ENCODE measurements at places on chromosomes 5 and 9.

- no peak for ATAC-seq
Observed at GRCh38 chr9:36093384-36093783, 43.1 kb upstream of the GLIPR2 start.

DNA sequence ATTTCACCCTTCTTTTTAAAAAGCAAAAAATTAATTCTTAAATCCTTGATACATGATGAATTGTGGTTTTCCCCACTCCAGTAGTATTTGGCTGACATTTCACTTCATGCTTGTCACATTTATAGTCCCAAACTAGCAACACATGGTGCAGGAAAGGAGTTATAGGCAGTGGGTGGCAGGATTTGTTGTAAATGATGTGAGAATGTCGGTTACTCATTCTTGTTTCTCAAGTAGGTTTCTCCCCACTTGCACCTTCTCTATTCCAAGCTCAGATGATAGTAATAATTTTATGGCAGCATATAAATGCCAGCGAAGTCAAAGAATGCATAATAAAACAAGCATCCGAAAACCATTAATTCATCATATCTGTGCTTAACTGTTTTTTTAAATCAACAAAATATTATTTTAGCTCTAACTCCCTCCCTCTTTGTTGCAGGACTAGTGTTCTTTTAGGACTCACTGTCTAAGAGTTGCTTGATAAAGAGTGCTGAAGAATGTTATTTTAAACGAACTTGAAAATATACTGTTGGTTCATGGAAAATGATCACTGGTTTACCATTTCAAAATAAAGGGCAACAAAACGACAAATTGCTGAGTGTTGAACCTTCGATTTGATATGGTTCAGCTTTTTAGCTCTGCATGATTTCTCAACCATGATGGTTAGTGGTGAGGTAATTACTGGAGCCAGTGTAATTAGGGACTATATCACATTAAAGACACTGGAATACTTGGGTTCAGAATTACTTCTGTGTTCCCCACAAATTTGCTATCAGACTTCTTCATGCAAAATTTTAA is 88.1 kb upstream of the ADAMTSL1 start:
- no peak for ATAC-seq

DNA sequence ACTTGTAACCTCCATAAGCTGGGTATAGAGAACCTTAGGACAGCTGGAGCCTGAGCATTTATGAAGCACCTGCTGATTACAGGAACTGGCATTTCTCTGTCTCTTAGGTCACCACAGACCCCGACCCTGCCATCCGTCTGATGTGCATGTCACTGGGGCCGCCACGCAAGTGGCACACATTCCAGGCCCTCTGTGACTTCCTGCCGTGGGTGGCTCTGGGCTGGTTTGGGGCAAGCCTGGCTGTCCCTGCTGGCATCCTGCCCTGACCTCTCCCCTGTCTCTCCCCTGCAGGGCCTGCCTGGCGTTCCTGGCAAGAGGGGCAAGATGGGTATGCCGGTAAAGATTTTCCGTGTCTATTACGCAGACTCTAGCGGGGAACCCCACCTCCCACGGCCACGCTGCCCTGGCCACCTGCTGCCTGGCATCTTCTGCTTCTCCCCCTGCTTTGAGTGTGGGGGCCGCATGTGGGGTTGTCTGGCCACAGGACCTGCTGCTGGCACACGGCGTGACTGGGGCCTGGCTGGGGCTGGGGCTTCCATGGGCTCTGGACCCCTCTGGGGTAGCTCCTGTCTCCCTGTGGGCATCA is 55.4 kb downstream of the COL27A1 start:
- ATAC-seq, result no peak

DNA sequence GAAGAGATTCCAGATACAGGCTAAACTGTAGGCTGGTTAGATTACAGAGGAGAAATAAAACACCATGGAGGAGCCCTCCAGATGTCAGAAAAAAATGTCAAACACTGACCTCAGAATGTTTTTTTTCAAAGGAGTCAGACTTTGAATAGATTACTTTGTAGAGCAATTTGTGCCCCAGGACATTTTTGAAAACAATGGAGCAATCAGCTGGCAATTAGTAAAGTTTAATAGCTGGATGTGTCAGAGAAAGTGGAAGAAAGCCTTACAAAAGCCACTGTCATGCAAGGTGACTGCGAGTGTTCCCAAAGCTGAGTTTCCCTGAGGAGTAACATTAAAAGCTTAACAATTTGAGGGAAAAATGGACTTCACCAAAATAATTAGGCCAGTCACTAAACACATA is 417.8 kb upstream of the CTNND2 start:
- ATAC-seq, result no peak

- peak; percentile 69 for ATAC-seq
Observed at GRCh38 chr5:115460472-115460871, 84.1 kb downstream of the FEM1C start.

GRCh38 chr5:39998518-39998917 is 573.7 kb upstream of the DAB2 start:
- ATAC-seq, result no peak

DNA sequence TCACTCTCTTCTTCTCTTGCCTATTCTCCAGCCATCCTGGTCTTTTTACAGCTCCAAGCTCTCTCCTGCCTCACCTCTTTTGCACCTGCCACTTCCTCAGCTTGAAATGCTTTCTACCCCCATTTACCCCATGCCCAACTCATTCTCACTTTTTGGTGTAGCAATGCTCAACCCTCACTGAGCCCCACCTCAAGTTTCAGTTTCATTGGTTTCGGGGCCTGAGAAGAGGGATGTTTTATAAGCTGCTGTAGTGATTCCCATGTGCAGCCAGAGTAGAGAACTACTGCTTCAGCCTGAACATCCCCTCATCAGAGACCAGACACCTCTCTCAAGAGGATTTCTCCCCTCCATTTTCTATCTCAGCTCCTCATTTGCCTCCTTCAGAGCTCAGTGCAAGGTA is 45.2 kb upstream of the FYB1 start:
- ATAC-seq, result peak; percentile 45

GRCh38 chr9:125913551-125913950 is 166.4 kb downstream of the PBX3 start:
- ATAC-seq, result no peak

DNA sequence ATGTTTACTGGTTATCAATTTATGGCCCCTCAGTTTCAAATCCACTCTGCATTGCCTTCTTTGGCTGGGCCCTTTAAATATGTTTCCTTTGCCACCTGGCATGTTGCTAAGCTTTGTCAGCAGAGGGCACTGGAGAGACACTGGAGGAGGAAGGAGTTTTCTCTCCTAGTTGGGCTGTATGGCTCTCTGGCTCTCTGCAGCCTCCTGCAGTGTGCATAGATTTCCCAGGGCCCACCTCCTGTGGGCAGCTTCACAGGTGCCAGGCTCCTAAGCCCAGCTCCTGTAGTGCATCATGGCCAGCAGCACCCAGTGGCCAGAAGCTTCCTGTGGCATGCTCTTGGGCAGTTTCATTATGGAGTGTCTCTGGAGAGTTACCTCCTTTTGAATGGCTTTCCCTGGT is 23.3 kb downstream of the CAVIN4 start:
- peak; percentile 34 for ATAC-seq

DNA sequence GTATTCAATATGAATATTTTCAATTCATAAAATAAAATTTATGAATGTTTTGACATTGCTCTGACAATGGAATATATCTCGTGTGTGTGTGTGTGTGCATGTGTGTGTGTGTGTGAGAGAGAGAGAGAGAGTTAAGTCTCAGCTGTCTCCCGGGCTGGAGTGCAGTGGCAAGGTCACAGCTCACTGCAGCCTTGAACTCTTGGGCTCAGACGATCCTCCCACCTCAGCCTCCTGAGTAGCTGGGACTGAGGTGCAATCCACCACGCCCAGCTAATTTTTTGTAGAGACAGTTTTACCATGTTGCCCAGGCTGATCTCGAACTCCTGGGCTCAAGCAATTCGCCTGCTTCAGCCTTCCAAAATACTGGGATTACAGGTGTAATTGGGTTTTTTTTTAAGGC is 16.1 kb downstream of the G3BP1 start:
- ATAC-seq, result no peak

DNA sequence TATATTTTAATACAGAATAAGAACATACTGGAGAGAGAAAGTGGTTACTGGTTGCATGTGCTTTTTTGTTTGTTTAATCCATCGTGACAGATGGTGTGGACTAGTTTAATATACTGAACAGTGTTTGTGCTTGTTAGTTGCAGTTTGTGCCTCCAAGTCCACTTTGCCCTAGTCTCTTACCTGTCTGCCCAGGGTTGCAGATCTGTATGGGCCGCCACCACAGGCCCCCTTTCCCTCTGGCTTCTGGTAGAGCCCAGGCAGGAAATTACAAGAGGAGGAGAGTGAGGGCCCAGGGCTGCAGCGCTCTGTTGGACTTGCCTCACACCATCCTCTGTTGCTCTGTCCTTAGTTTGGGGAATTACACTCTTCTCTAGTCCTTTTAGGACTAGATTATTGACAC is 166.4 kb downstream of the KDM4C start:
- no peak for ATAC-seq

GRCh38 chr5:136174021-136174659 is 18.8 kb downstream of the SMIM32 start:
- no peak for ATAC-seq

GRCh38 chr9:7936996-7937395 is 137.4 kb upstream of the DMAC1 start:
- ATAC-seq, result no peak

DNA sequence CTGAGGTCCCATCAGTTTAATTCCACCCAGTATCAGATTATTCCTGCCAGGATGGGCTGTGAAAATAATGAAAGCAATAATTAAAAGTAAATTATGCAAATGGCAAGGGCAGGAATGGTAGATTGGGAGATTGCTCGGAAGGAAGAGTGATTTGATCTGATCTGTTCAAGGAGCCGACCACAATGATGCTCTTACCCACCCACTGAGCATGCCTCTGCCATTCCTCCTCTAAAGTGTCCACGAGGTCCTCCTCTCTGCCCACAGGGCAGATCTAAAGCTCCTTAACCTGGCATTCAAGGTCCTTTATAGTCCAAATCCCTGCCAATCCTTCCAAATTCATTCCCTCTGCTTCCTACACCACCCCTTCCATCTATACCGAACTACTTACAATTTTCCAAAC is 147.8 kb downstream of the TTLL11 start:
- ATAC-seq, result no peak

DNA sequence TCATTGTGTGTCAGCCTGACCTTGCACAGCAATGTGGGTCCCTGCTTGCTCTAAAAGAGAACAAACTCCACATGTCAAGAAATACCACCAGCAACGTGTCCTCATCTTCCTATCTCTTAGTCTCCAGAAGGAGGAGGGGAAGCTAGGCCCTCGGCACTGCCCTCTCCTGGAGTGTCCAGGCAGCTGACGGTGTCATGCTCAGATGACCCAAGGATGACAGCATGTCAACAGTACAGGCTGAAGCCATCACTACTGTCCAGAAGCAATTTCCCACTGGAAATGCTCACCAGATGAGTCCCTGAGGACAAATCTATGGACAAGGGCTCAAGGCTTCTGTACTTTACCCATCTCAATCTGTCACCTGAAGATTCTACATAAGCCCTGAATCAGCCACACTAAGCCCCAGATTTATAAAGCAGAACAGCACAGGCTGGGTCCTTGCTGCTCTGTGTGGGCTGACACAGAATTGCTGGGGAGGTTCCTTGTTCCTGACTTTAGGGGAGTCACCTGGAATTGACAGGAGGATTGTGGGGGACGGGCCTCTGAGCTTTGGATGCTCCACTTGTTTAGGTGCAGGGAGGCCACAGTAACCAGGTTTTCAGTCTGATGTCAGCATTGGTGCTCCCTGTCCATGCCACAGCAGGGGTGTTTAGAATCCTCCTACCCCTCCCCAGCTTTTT is 210.2 kb downstream of the DAB2IP start:
- no peak for ATAC-seq

- ATAC-seq, result no peak
Observed at GRCh38 chr9:127177231-127177630, 54.8 kb upstream of the ANGPTL2 start.

- peak; percentile 99 for ATAC-seq
Observed at GRCh38 chr9:125332527-125332926, 70.9 kb downstream of the GAPVD1 start.

DNA sequence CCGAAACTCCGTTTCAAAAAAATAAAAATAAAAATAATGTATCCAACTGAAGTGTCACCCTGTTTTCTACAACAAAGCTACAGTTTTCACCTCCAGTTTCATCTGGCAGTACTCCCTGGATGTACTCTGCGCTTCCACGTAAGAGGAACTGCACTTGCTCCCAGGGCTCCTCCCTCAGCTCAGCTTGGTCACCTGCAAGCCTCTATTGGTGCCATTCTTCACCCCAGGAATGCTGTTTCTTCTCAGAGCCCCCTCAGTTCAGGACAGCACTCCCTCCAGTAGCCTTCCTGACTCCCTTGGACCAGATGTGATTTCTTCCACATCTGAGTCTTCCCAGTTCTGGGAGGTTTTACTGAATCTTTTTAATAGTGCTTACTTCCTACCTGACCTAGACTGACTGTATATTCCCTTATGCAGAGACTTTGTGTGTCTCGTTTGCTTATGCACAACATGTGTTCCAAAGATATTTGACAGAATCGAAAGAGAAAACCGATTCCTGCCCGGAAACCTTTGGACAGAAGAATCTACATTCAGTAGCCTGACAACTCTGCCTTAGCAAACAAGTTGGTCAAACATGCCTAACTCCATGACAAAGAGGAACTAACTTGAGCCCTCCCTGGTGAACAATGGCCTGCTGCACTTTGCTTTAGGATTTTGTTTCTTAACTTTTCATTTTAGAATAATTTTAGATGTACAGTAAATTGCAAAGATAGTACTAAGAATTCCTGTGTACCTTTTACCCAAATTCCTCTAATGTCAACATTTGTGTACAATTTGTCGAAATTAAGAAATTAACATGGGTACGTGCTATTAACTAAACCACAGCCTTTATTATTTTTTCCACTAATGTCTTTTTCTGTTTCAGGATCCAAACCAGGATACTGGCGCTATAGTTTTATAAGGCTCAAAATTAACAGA is 814 bp downstream of the CCDC125 start:
- ATAC-seq, result no peak

GRCh38 chr5:116507941-116508655 is 66.5 kb downstream of the SEMA6A start:
- no peak for ATAC-seq

DNA sequence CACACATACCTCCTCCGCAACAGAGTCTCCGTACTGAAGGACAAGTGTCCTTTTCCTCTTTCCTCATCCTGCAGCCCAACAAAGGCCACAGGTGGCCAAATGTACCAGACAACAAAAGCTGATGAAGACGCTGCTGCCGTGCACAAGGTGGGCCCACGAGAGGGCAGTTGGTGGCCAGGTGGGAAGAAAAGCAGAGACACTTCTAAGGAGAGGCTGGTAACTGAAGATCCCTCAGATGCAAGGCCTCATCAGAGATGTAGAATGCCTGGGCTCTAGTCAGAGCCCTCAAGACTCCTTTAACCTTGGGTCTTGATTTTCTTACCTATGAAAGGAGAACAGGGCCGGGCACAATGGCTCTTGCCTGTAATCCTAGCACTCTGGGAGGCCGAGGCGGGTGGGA is 75.7 kb downstream of the NRG2 start:
- ATAC-seq, result no peak

- no peak for ATAC-seq
Observed at GRCh38 chr5:6787941-6788340, 74.7 kb downstream of the TENT4A start.

GRCh38 chr9:32839013-32839885 is 55.9 kb downstream of the TMEM215 start:
- ATAC-seq, result no peak

- no peak for ATAC-seq
Observed at GRCh38 chr5:122273696-122274095, 38.3 kb upstream of the SNCAIP start.

GRCh38 chr9:73007966-73008672 is 55.3 kb upstream of the ALDH1A1 start:
- no peak for ATAC-seq

GRCh38 chr9:125926936-125927335 is 179.8 kb downstream of the PBX3 start:
- no peak for ATAC-seq

GRCh38 chr5:143850050-143850683 is 38.2 kb downstream of the HMHB1 start:
- peak; percentile 24 for ATAC-seq
